ELR (cell line): ENCODE measurements at places on chromosomes 7 and 10.

DNA sequence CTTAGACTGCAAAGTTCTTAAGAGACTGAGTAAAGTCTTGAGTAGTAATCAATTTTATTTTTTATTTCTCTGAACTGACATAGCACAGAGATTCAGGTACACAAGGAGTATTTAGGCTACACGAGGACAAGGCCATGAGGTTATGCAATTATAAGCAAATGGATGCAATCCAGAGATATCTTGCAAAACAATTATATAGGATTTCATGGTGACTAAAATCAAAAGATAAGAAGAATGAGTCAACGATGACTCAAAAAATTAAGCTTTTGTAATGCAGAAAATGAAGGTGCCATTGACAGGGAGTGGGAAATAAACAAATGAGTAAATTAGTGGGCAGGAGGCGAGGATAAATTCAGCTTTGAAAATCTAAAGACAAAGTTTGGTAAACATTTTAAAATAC lies 66.7 kb upstream of the MYO3A start:
- DNase-seq = peak; percentile 0

- no peak for DNase-seq
These were observed 156.6 kb upstream of the SEMA3D start for GRCh38 chr7:85343484-85343883.

DNA sequence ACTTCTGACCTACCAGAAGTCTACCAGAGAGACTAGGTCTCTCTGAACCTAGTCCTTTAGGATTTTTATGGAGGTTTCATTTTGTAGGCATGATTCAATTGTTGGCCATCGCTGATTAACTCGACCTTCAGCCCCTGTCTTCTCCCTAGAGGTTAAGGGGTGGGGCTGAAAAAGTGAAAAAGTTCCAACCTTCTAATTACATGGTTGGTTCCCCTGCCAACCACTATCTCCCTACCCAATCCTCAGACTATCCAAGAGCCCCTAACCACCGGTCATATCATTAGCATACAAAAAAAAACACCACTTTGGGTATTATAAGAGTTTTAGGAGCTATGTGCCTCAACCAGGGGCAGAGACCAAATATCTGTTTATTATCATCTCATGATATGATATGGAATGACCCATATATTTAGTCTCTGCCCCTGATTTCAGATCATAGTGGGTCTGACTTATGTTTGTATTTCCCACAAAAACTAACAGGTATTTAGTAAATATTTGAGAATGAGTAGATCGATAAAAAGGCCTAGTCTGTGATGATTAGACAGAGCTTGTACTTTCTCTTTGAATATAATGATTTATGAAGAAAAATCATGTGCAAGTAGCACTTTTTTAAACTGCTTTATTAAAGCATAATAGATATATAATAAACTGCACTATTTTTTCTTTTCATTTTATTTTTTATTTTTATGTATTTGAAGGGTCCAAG lies 35.8 kb downstream of the DNAJC9 start:
- DNase-seq = no peak

- no peak for DNase-seq
These were observed 13.1 kb downstream of the DRGX start for GRCh38 chr10:49382826-49383225.

GRCh38 chr7:6375348-6376101 lies 72.2 kb downstream of the DAGLB start:
- peak; percentile 58 for DNase-seq

GRCh38 chr10:79113827-79114226 lies 45.1 kb downstream of the ZMIZ1 start:
- no peak for DNase-seq

GRCh38 chr7:82623812-82624211 lies 180.2 kb upstream of the CACNA2D1 start:
- DNase-seq = peak; percentile 53

DNA sequence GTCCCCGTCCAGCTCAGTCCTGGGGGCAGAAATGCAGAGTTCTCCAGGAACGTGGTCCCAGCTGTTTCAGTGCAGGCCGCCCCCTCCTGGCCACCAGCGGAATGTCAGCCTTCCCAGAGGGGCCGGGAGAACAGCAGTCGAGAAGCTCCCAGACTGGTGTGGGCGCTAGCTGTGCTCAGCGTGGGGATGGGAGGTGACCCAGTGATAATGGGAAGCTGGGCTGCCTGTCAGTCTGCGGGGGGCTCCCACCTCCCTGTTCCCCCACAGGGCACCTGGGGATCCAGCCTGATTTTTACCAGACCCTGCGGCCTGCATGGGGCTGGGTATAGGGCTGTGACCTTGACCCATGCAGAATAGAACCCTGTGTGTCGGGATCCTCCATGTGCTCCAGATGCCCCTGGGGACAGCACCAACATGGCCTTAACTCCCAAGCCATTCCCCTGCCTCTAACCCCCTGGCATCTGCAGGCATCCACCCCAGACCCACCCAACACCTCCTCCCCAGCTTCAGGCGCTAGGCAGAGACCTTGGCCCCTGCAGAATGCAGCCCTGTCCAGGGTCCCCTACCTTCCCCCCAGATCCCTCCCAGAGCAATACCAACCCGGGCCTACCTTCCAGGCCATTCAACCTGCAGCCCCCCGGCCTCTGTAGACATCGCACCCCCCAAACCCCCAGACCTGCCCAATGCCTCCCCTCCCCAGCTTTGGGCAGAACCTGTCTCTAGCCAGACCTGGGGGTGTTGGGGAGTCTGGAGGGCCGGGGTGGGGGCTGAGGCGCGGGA lies 880 bp upstream of the ELN start:
- peak; percentile 62 for DNase-seq

DNA sequence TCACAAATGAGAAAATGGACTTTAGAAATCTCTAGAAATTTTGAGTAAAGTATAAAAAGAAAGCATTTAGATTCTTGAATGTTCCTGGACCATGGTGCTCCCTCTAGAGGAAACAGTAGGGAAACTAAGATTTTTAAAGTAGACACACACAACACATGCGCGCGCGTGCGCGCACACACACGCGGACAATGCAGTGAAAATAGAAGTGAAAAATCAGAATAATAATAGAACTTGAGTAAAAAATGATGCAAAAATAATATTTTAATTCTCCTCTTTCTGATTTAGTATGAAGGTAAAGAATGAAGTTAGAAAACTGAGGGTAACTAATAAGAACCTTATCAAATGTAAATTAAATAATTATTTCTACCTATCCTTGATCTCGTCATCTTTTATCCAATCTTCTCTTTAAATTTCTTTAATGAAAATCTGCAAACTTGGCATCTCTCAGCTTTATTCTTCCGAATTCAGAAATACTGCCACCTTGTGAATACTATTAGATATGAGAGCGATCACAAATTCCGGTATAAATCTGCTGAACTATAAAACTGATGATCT lies 117.0 kb upstream of the AMPH start:
- DNase-seq = peak; percentile 51

DNA sequence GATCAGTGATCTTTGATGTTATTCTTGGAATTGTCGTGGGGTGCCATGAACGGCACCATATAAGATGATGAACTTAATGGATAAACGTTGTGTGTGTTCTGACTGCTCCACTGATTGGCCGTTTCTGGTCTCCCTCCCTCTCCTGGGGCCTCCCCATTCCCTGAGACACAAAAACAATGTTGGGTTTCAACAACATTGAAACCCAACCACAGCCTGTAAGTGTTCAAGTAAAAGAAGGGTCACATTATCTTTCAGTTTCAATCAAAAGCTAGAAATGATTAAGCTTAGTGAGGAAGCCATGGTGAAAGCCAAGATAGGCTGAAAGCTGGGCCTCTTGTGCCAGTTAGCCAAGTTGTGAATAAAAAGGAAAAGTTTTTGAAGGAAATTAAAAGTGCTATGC lies 19.5 kb downstream of the EN2 start:
- DNase-seq = no peak

DNA sequence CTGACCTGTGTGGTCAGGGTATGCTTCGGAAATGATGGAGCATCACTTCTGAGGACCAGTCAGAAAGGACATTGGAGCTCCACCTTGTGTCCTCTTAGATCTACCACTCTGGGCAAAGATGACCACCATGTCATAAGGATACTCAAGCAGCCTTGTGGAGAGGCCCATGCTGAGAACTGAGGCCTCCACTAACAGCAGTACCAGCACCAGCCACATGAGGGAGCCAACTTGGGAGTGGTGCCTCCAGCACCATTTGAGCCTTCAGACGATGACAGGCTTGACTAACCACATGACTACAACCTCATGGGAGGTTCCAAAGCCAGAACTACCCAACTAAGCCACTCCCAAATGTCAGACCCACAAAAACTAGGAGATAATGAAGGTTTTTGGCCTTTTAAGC lies 116.0 kb downstream of the NPTX2 start:
- peak; percentile 55 for DNase-seq

- DNase-seq = peak; percentile 55
These were observed 751 bp upstream of the GTPBP10 start for GRCh38 chr7:90345595-90346335.

GRCh38 chr7:41869091-41869490 lies 166.2 kb upstream of the INHBA start:
- peak; percentile 78 for DNase-seq

- no peak for DNase-seq
These were observed 20.0 kb downstream of the PYROXD2 start for GRCh38 chr10:98394851-98395440.

DNA sequence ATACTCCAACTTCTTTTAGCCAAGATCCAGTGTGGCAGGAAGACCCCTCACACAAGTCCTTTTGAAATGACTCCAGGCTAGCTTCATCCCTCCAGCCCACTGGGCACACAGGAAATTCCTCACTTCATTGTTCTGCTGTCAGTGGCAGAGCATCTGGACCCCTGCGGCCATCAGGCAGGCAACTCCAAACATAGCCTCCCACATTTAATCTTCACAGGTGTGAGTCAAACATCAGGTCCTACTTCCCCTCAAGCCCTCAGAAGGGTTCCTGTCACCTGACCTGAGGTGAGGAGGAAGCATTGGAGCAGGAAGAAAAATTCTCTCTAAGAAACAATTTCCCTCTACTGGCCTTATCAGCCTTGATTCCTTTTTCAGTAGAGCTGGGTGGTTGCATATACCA lies 51.1 kb upstream of the C1GALT1 start:
- no peak for DNase-seq

DNA sequence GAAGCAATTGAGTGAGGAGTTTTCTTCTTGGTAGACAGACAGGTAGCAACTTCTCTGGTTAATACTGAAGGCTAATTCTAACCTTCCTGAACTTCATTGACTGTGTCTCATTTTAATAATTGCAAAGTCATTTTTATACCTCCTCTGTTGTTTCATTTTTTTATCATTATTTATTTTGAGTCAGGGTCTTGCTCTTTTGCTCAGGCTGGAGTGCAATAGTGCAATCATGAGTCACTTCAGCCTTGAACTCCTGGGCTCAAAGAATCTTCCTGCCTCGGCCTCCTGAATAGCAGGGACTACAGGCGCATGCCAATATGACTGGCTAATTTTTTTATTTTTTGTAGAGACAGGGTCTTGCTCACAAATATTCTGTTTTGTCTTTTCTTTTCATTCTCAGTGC lies 45.4 kb downstream of the APBB1IP start:
- peak; percentile 54 for DNase-seq

- no peak for DNase-seq
These were observed 468.8 kb downstream of the ZWINT start for GRCh38 chr10:55892276-55892675.
